ENCODE measurements at places on chromosomes 6 and 20.

GRCh38 chr6:45714741-45715507 is 300.7 kb downstream of the CLIC5 start:
- DNase-seq, result no peak

GRCh38 chr6:141594874-141595273 is 537.9 kb upstream of the GJE1 start:
- DNase-seq, result no peak

GRCh38 chr6:151240036-151240685 is 394 bp downstream of the AKAP12 start:
- no peak for DNase-seq

GRCh38 chr6:56176741-56177140 is 70.6 kb downstream of the COL21A1 start:
- DNase-seq, result no peak

- no peak for DNase-seq
Measured at GRCh38 chr20:50762435-50763220, 31.2 kb downstream of the PARD6B start.

- DNase-seq, result no peak
Measured at GRCh38 chr6:26056583-26057350, 30.5 kb upstream of the HFE start.

DNA sequence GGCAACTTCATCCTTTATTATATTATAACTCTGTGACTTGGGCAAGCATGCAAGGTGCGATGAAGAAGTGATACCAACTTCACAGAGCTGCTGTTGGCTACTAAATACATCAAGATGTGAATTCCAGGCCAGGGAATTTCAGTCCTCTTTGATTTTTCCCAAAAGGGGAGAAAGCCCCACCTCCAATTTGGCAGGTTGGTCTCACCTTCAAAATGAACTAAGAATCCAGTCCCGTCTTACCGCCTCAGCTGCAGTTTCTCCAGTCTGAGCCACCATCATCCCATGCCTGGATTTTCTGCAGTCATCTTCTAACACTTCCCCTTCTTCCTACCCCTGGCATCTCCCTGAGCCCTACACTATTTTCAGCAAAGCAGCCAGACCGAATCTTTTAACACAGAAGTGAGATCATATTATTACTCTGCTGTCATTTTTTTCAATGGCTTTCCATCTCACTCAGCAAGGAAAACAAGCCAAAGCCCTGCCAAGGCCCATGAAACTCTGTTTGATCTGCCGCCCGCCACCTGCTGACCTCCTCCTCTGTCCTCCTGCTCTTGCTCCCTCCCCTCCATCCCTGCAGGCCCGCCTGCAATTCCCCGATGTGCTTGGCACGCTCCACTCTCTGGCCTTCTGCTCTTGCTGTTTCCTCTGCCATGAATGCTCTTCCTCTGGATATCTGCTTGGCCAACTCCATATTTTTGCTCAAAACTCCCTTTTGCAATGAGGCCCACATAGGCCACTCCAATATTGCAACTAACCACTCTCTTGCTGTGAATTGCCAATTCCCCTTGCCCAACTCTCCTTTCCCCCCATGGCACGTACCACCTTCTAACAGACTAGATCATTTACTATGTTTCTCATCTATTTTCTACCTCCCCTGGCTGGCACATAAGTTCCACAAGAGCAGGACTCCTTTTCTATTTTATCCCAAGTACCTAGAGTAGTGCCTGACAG is 46.0 kb upstream of the TAGAP start:
- DNase-seq, result no peak

GRCh38 chr20:45179166-45179565 is 4.5 kb downstream of the PI3 start:
- DNase-seq, result no peak

- no peak for DNase-seq
Measured at GRCh38 chr6:132715881-132716637, 2.2 kb upstream of the VNN1 start.

DNA sequence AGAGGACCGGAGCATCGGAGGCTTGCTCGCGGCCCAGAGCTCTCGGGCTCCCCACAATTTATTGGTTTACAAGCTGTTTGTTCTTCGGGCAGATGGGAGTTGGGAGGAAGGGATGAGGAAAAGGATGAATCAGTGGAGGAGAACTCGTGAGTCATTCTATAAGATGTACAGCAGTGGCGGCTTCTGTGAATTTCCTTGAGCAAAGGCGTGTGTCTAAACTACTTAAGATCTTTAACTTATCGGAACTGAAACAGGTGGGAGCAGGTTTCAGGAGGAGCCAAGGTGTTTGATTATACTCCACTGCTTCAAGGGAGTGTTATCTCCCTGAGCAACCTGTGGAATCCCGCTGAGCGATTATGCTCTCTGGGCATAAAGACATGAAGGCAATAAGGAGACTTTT is 50.5 kb upstream of the IBTK start:
- peak; percentile 55 for DNase-seq

DNA sequence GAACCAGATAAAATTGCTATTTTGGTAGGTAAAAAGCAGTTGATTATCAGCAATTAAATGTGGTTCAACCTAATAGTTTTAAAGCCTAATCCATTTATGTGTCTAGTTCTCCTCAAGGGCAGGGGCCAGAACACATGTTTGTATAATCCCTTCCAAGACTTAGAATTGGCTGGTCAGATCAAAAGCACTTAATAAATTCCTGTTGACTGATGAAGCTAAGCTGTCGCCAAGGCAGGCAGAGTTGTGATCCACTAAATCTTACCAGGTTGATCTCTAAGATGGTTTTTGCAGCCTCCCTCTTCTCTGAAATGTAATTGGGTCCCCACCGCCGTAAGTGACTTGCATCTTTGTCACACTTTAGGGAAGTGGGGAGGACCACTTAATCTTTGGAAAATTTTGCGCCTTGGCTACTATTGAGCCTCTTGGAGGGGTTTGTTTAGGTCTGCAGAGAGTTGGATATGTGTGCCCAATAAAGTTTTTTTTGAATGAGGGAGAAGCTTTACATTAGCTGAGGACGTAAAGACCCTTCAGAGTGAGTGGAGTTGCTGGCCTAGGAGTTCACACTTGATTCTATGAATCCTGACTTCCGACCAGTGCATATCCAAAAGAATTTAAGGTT is 65.9 kb downstream of the PHF20 start:
- no peak for DNase-seq

GRCh38 chr6:143337201-143337949 is 113.1 kb downstream of the ADAT2 start:
- peak; percentile 52 for DNase-seq

DNA sequence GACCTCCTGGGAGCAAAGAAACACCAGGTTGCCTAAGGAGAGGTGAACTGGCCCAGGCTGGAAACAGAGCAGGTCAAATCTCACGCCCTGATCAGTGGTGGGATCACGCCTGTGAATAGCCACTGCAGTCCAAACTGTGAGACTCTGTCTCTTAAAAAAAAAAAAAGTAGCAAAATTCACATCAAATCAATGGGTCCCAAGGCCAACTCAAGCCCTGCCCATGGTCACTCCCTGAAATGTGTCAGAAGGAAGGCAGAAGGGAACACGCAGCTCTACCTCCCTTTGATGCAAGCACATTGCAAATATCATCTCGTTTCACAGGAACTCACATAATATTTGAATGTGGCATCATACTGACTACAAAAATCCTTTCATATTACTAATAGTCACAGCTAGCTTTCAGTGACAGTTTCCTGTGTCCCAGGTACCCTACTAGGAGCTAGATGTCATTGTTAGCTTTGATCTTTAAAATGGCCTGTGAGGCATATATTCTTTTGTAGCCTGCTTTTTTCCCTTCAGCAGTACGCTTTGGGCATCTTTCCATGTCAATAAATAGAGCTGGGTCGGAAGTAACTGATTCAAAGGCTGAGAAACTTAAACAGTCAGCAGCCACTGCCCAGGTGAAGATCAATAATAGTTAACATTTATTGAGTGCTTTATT is 14.4 kb upstream of the TTPAL start:
- no peak for DNase-seq

DNA sequence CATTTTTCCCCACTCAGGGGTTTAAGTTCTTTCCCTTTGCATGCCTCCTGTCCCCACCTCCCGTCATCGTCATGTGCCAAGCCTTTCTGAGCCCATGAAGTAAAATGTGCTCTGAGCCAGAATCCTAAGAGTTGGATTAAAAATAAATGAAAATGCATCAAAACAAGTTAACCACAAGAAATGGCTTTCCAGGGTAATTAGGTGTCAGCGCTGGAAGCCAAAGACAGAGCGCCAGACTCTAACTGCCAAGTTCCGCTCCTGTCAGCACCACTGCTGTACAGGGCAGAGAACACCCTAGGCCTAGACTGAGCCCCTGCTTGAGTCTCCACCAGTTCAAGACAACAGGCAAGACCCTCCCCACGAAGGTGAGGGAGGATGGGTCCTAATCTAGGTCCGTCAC is 5.5 kb upstream of the C20orf202 start:
- DNase-seq, result no peak

GRCh38 chr6:23953976-23954375 is 172.0 kb upstream of the NRSN1 start:
- no peak for DNase-seq

DNA sequence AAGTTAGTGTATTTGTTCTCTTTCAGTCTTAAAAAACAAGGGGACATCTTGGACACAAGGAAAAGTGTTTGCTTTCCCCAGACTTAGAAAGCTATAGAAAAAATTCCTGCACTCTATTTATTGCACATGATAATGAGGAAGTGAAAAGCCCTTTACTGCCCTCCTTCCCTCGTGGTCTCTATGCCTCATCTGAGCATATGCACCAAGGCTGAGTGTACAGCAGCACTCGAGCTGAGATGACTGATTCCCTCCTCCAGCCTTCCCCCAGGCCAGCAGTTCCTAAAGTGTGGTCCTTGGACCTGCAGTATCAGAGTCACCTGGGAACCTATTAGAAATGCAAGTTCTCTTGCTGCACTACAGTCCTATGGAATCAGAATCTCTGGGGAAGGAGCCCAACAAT is 14.3 kb upstream of the LAMP5 start:
- no peak for DNase-seq

DNA sequence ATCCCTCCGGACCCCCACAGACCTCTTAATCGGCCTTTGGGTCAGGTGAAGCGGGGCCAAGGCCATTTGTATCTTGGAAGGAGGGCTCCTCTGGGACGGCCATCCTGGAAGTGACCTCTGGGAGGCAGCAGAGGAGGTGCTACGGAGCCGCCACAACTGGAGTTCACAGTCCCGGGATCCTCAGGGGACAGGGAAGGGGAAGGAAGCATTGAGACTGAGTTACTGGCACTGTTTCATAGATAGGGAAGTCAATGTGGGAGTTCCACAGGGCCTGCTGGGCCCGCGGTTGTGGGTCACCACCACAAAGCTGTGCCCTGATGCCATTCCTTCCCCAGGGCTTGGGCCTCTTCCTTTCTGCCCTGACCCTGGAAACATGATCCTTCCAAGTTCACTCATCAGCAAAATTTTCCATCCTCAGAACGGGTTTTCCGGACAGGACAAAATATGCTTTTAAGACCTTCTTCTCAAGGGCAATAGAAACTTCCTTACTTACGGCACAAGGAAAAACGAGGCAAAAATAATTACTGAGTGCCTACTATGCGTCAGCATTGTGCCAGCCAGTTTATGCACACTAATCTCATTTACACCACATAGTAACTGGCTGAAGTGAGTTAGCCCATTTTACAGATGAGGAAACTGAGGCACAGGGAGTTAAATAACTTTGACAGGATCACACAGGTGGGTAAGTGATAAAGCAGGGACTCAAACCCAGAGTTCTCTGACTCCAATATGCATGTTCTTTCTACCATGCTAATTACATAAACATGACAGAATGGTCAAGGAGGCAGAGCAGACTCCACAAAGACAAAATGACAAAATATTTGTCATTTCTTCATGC is 143.8 kb downstream of the UNC5CL start:
- DNase-seq, result no peak

DNA sequence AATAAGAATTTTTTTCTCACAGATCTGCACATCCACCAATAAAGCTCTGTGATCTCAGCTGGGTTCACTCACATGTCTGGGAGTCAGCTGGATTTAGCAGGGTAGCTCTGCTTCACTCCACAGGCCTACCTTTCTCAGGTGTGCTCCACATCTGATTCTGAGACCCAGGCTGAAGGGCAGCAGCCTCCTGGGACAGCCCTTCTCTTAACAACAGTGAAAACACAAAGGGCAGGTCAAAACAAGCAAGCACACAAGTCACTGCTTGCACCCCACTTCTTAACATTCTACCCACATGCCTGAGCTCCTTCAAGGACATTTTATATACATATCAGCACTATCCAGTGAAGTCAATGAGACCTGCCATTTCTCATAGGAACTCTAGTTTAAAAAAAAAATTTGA is 96.0 kb upstream of the MAP3K4 start:
- DNase-seq, result peak; percentile 13

GRCh38 chr6:155936127-155936526 is 480.5 kb upstream of the NOX3 start:
- no peak for DNase-seq

DNA sequence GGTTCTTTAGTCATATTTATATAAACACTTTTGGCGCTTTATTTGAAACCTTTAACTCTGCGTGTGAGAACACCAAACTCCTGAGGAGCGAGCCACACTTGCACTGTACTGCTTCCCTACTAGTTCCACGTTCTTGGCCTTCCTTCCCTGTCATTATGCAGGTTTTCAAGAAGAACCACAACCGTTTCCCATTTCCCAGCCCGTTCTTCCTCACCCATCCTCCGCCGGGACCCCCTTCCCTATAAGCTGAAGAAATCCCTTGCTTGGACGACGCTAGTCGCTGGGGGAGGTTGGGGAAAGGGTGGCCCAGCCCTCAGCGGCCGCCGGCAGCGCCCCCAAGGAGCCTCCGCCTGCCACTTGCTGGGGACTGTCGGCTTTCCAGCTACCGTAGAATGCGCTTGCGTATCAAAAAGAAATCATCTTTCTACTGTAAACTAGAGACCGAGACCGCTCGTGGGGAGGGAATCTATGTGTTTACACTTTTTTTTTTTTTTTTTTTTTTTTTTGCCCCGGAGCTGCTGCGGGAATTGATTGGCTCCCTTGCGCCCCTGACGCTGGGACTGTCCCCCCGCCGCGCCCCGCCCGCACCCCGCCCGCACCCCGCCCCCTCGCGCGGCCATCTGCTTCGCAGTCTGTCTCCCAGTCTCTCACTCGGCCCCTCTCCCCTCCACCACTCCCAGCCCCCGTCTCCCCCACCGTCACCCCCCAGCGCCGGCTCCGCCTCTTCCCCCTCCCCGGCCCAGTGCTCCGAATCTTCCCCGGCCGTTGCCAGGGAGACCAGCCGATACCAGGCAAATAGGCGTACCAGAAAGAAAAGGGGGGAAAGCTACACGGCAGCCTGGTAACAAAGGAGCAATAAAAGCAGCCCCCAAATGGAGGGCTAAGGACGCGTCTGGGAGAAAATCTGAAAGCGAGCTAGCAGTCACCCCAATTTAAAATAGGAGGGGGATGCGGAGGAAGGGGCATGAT is 2.3 kb upstream of the MARCKS start:
- no peak for DNase-seq

- DNase-seq, result no peak
Measured at GRCh38 chr6:34511915-34512737, 44.0 kb downstream of the SPDEF start.

- DNase-seq, result no peak
Measured at GRCh38 chr6:14000901-14001300, 76.1 kb downstream of the RNF182 start.

GRCh38 chr20:34546751-34547181 is 11.8 kb upstream of the MAP1LC3A start:
- no peak for DNase-seq

All from keratinocyte (primary cell).